ENCODE measurements at places on chromosomes 12 and 14. TPM values are rescaled to one million over a fixed set of nuclear protein-coding genes. Genes with fewer than 3 reads are reported as not detected.
A peak's percentile ranks its signal among the peaks of the same experiment; 100 is the strongest.

STAC3 gene
- 3.6 TPM for total RNA-seq

EIF2S3B gene
- total RNA-seq, result 0.42 TPM

KRT72 gene
- total RNA-seq, result not detected

ATF1 gene
- total RNA-seq, result 16.8 TPM

IAPP gene
- not detected for total RNA-seq

DNA sequence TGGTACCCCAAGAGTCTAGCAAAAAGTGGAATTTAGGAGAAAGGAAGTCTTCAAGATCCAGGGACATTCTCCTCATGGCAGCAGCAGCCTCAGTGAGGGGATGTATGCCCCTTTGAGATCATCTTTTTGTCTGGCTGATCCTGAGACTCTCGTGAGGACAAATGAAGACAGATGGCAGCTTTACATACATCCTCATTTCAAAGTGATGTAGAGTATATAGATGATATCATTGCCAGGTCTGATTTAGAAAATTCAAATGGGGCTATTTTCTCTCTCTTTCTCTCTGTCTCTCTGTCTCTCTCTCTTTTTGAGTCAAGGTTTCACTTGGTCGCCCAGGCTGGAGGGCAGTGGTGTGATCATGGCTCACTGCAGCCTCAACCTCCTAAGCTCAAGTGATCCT is 61.5 kb downstream of the E2F7 start:
- H3K27me3 ChIP-seq, result no peaks in the 10 kb centered on the region
- H3K4me3 ChIP-seq, result no peak overlapping the region
- no peaks in the 10 kb centered on the region for H3K4me1 ChIP-seq

DNA sequence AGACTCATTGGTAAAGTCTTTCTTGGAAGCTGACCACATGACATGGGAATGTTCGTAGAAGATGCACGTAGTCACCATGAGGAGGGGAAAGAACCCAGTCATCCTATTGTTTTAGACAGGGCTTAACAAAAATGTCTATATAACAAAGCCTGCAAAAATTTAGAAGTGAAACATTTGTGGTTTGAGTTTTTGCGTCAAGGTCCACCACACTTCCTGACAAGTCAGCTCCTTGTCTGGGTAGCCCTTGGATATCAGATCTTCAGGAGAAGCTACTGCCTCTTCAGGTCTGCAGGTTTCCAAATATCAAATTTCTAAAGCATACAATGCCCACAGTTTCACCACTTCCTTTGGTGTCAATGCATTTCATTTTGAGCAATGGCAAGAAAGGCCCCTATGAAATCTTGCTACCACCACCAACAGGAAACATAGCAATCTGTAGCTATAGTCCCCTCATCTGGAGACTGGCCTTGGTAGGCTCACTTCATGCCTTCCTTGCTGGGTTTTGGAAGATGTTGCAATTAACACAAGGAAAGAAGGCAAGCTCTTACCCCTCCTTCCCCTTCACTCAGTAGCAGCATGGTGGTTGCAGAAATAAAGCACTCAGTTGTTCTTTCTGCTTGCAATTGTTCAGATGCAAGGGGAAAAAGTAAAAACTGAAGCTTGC is 235.2 kb downstream of the PCNX1 start:
- no peaks in the 10 kb centered on the region for H3K27me3 ChIP-seq
- no peak for DNase-seq
- H3K4me1 ChIP-seq, result no peaks in the 10 kb centered on the region
- H3K36me3 ChIP-seq, result no peaks in the 10 kb centered on the region
- no peak overlapping the region for H3K4me3 ChIP-seq
- no peak overlapping the region for H3K27ac ChIP-seq

DNA sequence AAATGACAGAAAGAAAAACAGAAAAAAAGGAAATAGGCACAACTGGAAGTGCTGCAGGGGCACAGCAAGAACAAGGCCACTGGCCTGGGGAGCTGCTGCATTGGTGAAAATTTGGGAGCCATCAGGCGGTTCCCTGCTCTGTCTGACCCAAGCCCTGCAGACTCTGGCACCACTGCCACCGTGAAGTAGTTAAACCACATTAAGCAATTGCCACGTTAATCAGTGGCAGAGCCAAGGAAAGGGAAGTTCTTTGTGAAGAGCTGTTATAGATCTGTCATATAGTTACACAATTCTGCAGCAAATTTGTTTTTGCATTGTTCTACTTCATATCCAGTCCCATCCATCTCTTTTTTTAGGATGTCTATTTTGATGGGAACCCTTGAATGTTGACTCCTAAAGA is 915.3 kb downstream of the FSCB start:
- H3K4me3 ChIP-seq, result no peak overlapping the region
- H3K36me3 ChIP-seq, result no peaks in the 10 kb centered on the region
- no peaks in the 10 kb centered on the region for H3K27me3 ChIP-seq
- no peak for DNase-seq

DNA sequence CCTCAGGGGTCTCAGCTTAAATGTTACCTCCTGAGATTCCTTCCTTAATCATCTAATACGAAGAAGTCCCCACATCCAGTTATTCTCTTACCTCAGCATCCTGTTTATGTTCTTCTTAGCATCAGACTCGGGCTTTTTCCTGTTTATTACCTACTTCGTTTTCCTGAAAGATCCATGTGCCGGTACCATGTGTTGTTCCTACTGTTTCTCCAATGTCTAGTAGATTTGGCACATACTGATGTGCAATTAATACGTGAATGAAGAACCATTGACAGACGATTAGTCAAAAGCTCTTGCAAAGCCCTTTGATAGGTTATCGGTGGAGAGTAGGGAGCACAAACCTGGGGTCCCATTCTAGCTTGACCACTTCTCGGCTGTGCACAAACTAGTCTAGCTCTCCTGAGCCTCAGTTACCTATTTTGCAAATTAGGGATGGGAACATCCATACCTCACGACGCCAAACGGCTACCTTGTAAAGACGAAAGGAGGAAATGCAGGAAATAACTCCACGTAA is 735 bp upstream of the MAPKAPK5 start:
- peak overlapping the region; percentile 96 for H3K4me3 ChIP-seq
- no peak for DNase-seq
- no peaks in the 10 kb centered on the region for H3K27me3 ChIP-seq
- H3K36me3 ChIP-seq, result peaks cover 22% of the 10 kb centered on the region
- H3K4me1 ChIP-seq, result peaks cover 32% of the 10 kb centered on the region
- peak overlapping the region; percentile 96 for H3K27ac ChIP-seq

DNA sequence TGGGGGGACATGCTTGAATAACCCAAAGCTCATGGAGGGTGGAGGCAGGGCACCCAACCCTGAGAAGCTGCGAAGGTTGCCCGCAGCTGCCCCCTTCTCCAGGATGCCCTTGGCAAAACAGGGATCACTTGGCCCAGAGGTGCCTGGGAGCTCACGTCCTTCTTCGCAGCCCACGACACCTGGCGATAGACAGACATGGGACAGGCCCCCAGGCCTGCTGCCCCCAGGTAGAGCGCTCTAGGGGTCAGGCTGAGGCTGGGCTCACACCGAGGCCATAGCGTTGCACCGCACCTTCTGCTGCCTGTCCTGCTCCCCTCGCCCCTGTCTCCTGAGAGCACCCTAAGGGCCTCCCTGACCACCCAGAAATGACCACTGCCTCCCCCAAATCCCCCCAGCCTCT is 20.2 kb upstream of the PLA2G1B start:
- no peak for DNase-seq
- H3K4me3 ChIP-seq, result no peak overlapping the region
- no peaks in the 10 kb centered on the region for H3K4me1 ChIP-seq
- H3K36me3 ChIP-seq, result no peaks in the 10 kb centered on the region
- H3K27me3 ChIP-seq, result peaks cover 1% of the 10 kb centered on the region

GRCh38 chr14:93719256-93719655 is 69.0 kb downstream of the PRIMA1 start:
- DNase-seq, result no peak
- peak overlapping the region; percentile 50 for H3K27ac ChIP-seq
- H3K4me1 ChIP-seq, result peaks cover 12% of the 10 kb centered on the region
- H3K27me3 ChIP-seq, result no peaks in the 10 kb centered on the region

DNA sequence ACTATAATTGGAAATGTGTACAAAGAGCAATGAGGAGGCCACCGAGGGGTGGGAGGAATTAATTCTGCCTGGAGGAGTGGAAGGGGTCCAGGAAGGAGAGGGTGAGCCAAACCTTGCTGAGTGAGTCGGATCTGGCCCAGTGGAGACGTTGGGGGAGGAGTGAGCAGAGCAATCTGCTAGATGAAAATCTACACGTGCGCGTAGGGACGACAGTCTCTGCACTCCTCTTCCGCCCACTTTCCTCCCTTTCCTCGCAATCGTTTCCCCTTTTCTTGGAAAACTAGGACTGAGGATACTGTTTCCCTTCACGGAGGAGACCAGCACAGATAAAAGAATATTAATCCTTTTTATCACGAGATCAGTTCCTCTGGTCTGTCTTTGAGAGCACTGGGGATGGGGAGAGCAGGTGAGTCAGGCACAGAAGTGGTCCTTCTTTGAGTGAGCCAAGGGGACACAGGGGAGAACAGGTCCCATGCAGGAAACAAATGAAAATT is 2.9 kb upstream of the NAB2 start:
- DNase-seq, result no peak
- H3K27me3 ChIP-seq, result no peaks in the 10 kb centered on the region
- H3K4me1 ChIP-seq, result peaks cover 22% of the 10 kb centered on the region
- H3K4me3 ChIP-seq, result peak overlapping the region; percentile 82
- peak overlapping the region; percentile 99 for H3K27ac ChIP-seq

DNA sequence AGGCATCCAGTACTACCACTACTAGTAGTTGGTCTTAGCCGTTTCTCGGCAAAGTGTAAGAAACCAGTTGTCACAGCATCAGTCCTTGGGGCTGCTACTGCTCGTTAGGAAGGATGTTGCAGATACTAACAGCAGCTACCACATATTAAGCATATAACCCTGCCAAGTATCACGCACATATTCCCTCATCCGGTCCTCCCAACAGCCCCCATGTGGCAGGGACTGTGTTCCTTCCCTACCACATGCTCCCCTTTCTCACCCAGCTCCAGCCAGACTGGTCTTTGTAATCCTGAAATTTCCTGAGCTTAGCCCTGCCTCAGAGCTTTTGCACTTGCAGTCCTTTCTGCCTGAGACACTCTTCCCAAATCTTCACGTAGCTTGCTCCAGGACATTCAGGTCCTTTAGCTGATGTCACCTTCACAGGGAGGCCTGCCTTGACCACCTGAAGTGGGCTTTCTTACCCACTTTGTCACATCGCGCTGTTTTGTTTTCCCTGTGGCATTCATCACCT is 7.8 kb downstream of the ERP29 start:
- H3K27ac ChIP-seq, result no peak overlapping the region
- no peak overlapping the region for H3K4me3 ChIP-seq
- no peaks in the 10 kb centered on the region for H3K27me3 ChIP-seq
- H3K4me1 ChIP-seq, result peaks cover 14% of the 10 kb centered on the region

GRCh38 chr12:11695321-11695720 is 45.8 kb downstream of the ETV6 start:
- no peaks in the 10 kb centered on the region for H3K4me1 ChIP-seq
- no peaks in the 10 kb centered on the region for H3K27me3 ChIP-seq
- no peak overlapping the region for H3K4me3 ChIP-seq
- DNase-seq, result peak; percentile 54

DNA sequence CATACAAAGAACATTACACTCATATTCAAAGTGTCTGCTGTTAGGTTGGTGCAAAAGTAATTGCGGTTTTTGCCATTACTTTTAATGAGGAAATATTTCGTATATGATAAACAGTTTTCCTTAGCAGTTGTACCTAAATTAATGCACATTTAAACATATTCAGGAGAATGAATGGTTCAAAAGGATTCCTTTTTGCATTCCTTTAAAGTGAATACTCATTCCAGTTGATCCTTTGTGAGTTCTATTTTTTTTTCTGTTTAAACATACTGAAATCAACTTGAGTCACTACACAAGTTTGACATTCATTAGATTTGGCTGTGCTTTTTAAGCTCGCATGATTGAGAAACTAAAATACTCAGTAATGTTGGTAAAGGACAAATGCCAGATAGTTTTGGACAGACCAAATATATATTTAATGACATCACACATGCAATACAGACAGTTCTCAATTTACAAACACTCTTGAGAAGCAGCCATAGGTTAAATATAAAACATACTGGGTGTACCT is 13.8 kb upstream of the SLC38A2 start:
- no peaks in the 10 kb centered on the region for H3K36me3 ChIP-seq
- no peak overlapping the region for H3K4me3 ChIP-seq

GRCh38 chr12:41045509-41045908 is 142.6 kb upstream of the PDZRN4 start:
- no peaks in the 10 kb centered on the region for H3K36me3 ChIP-seq
- no peak overlapping the region for H3K27ac ChIP-seq
- H3K27me3 ChIP-seq, result no peaks in the 10 kb centered on the region
- DNase-seq, result no peak
